T-helper 22 cell (primary cell): ENCODE measurements at places on chromosomes 7 and 10.

- DNase-seq = no peak
These were observed 101.6 kb downstream of the RAMP3 start for GRCh38 chr7:45259227-45259596.

- no peak for DNase-seq
These were observed 21.0 kb upstream of the FRAT2 start for GRCh38 chr10:97355571-97355975.

GRCh38 chr10:73183667-73184281 lies 15.9 kb downstream of the FAM149B1 start:
- no peak for DNase-seq

- DNase-seq = no peak
These were observed at the start of gene CCL24 for GRCh38 chr7:75813781-75814236. CCL24 (minus strand) TSS chr7:75813806; CDS start chr7:75813715, 91 bp downstream.

DNA sequence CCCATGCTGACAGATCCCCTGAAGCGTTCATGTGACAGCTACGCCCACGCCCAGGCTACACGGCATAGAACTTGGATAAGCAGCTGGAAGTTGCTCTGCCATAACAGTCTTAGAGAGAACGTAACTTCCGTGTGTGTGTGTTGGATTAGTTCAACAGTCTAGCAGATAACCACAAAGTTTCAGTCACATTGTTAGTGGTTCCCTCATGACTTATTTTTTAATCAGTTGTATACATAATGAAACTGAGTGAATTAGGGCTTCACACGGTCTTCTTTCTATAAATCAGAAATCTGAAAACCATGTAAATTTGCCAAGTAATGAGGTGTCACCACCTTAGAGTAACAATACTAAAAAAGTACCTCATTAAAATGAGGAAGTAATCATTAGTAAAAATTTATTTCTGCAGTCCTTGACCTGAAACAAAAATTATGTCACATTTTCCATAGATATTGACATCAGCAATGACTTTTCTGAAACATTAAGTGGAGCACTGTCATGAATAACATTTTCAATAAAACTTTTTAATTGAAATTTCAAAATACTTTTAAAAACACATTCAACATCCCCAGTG lies 21.7 kb upstream of the MACC1 start:
- no peak for DNase-seq

DNA sequence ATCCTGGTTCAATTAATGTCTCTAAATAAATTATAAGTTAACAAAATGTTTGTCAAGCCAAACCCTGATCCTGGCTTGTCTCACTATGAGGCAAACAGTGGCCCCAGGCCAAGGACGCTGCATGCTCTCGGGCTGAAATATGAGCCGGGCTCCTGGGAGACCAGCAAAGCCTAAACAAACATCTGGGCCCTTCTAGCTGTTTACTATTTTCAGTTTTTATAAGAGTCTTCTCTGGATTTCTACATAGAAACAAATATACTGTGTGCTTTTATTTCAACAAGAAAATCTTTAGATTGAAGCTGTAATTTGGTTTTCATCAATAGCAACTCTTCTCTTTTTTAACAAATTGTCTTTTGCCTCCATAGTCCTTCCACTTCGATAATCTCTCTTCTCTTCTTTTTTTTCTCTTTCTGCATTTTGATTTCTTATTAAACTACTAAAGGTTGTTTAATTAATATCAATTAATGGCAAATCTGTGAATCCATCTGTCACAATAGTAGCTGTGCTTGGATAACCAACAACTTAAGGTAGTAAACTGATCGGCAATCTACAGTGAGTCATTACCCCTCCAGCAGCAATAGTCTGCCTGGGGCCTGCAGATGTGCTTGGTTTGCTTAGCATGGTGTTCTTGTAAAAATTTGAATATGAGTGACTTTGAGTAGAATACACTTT lies 83.3 kb upstream of the DNAJC1 start:
- DNase-seq = no peak

DNA sequence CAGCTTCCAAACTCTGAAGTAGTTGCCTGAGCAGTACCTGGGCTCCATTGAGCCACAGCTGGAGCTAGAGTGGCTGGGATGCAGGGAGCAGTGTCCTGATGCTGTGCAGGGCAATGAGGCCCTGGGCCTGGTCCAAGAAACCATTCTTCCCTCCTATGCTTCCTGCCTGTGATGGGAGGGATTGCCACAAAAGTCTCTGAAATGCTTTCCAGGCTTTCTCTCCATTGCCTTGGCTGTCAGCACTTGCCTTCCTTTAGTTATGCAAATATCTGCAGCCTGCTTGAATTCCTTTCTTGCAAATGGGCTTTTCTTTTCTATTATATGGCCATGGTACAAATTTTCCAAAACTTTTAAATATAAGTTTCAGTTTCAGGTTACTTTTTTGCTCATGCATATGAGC lies 972.2 kb upstream of the MBL2 start:
- no peak for DNase-seq

GRCh38 chr7:20598459-20599309 lies 16.8 kb upstream of the ABCB5 start:
- no peak for DNase-seq

- DNase-seq = peak; percentile 1
These were observed 14.5 kb downstream of the VWDE start for GRCh38 chr7:12389089-12389700.

DNA sequence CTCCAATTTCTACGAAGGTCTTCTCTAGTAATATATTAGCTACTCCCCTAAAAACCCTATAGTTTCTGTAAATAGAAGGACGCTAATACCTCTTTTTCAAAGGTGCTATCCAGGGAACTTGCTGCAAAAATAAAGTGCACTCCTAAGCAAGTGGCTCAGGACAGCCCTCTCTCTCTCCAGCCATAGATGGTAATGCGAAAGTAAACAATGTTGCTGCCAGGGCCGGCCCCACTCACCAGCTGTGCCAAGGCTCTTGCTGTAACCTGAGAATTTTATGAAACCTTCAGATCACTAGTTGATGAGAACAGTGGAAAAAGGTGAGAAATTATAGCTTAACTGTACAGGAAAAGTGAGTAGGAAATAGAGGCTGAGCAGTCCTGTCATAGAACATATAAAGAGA lies 10.9 kb upstream of the TAS2R39 start:
- DNase-seq = no peak

DNA sequence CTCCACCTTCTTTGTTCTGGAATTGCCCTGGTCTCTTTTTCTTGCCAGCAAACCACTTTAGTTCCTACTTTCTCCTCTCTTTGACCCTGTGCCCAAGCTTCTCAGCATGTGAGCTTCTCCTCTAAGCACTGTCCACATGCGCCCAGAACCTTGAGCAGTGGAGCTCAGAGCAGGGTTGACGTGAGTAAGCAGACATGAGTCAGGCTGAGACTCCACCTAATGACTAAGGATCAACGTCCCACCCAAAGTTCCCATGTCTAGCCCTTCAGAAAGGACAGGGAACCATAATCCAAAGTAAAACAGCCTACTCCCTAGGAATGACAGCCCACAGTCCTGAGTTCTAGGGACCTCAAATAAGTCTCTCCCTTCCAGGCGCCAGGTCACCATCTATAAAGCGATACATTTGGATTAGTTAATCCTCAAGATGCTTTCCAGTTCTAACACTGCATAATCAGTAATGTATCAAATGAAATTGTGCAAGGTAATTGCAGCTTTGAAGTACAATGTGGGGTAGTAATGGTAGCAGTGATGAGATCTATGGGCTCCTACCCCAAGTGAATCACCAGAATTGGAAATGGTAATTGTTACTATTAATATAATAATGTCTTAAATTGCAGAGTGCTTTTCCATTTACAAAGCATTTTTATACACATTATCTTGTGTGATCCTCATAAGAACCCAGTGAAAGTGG lies 44.5 kb downstream of the KCNMA1 start:
- no peak for DNase-seq

GRCh38 chr7:31023877-31024276 lies 28.2 kb upstream of the ADCYAP1R1 start:
- no peak for DNase-seq

DNA sequence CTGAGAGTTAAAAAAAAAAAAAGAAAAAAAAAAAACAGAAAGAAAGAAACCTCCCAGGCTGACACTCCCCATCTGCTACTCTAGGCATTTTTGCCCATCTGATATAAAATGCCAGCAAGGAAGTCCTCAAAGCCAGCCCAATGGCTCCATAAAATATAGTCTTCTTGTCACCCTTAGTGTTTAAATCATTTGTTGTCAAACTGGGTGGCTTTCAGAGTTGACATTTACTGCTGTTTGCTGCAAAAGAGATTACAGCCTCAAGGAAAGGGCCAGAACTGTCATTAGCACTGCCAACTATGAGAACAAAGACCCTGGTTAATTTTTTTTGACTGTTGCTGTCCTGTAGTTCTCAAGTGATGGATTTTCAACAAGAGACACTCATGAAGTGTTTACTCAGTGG lies 86.5 kb downstream of the TRIL start:
- DNase-seq = no peak

DNA sequence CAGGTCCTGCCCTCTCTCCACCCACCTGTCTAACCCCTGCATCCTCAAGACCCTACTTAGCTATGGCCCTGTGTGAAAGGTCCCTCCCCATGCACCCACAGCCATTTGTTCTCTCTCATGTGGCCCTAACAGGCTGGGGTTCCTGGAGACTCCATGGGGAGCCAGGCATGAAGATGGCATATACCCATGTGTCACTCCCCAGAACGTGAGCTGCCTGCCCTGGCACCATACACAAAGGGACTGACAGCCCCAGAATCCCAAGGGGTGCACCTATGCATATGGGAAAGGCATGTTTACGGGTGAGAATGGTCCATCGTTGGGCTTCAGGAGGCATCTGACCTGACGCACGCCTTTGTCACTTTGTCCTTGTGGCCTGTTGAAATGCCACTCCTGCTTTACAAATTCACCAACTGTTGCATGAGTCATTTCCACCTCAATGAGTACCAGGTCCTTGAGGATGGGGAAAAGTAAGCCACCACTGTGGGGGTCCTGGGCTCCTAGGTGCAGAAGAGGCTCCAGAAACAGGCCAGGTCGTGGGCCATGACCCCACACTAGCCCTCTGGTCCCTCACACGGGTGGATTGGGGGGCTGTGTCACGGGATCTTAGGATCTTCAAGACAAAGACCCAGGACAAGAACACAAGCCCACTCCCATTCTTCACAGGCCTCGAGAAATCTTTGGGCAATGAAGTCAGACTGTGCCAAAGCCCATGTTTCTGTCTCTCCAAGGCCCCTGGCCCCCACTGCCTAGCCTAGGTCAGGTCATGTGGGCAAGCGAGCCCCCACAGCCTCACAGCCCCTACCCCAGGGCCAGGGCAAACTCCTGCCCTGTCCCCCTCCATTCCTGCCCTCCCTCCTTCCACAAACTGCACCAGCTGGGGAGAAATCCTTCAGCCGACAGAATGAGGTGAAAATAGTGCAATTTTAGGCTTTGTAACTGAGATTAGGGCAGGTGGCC lies 8.6 kb downstream of the GPRIN2 start:
- no peak for DNase-seq

DNA sequence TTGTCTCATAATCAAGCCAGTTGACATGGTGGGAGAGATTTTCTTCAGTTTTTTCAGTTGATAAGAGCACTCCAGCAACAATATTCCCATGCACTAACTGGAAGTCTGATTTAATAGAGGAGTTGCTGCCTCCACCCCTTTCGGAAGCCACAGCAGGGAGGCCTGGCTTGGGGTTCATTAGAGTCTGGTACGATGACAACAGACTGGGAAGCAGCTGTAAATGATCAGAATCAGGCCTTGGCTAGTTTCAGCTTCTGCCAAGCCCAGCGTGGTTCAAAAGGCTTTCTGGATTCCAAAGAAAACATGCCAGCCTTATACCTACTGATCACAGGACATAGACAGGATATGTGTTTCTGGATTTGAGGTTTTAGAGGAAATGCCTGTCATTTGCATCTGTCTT lies 274.0 kb downstream of the CSTF2T start:
- no peak for DNase-seq

DNA sequence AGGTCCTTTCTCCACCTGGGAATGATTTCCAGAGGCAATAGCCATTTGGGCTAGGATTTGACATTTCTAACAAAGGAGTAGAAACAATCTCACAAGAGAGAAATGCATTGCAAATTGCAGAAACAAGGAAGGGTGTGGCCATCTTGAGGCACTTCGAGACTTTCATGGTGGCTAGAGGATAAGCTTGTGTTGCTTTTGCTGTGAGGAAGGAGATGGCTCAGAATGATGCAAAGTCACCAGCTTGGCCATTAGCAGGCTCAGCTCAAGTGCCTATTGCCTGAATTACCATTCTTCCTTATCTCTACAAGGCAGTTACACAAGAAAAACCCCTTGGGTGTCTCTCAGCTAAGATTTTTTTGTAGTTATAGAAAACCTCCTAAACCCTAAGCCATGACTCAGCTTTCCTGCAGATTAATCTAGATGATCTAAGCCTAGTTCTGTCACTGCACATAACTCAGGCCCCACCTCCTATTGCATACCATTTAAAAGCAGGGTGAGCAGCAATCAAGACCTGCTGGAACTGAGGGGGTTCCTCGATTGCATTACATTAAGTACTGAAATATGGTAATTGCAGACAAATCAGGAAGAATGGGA lies 683.1 kb downstream of the NRG3 start:
- DNase-seq = no peak

GRCh38 chr10:114477285-114477684 lies 73.0 kb upstream of the AFAP1L2 start:
- no peak for DNase-seq

DNA sequence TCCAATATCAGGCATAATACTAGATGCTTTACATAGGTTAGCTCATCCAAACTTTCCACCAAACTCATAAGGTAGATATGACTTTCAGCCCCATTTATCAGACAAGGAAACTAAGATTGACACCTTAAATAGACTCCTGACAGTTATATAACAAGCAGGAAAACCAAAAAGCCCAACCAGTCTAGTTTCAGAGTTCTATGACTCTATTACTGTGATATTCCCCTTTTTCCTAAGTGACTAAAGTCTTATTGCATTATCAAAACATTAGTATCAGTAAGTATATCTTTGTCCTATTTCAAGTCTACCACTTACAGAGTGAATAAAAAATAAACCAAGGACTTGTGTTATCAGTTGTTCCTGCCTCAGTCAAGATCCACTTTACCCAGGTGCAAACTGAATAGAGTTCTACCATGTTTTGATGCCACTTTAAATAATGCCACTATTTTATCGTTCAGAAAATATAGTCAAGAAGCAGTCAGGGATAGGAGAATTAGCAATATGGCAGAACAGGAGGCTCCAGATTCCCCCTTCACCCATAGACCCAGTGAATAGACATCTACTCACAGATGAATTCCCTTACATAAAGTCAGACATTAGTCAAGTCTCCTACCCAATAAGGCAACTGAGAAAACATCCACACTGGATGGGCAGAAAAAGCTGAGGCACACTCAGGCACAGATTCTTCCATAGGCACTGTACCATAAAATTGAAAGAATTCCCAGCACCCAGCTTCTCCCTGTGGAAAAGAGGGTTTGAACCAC lies 74.1 kb downstream of the CRPPA start:
- DNase-seq = no peak

- peak; percentile 38 for DNase-seq
These were observed 18.5 kb upstream of the C10orf67 start for GRCh38 chr10:23362879-23363792.
